ENCODE measurements at places on chromosomes 13 and 19. TPM values are rescaled to one million over a fixed set of nuclear protein-coding genes. Genes with fewer than 3 reads are reported as not detected.
A peak's percentile ranks its signal among the peaks of the same experiment; 100 is the strongest.

DNA sequence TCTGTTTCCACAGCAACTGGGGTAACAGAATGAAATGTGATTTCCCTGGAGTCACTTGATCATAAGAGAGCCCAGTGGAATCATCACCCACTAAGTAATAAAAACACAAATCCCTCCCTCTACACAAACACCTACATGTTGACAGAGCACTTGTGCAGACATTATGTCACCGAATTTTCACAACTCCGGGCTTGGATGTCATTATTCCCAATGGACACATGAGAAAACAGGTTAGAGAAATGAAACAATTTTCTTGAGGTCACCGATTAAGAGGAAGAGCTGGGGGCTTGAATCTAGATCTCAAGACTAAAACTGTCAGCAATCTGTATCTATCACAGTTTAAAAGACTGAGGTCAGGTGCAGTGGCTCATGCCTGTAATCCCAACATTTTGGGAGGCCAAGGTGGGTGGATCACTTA lies 3.1 kb downstream of the XRCC1 start:
- H3K36me3 ChIP-seq, result peaks cover 12% of the 10 kb centered on the region
- no peak for DNase-seq
- H3K27me3 ChIP-seq, result no peaks in the 10 kb centered on the region
- no peak overlapping the region for H3K27ac ChIP-seq

DNA sequence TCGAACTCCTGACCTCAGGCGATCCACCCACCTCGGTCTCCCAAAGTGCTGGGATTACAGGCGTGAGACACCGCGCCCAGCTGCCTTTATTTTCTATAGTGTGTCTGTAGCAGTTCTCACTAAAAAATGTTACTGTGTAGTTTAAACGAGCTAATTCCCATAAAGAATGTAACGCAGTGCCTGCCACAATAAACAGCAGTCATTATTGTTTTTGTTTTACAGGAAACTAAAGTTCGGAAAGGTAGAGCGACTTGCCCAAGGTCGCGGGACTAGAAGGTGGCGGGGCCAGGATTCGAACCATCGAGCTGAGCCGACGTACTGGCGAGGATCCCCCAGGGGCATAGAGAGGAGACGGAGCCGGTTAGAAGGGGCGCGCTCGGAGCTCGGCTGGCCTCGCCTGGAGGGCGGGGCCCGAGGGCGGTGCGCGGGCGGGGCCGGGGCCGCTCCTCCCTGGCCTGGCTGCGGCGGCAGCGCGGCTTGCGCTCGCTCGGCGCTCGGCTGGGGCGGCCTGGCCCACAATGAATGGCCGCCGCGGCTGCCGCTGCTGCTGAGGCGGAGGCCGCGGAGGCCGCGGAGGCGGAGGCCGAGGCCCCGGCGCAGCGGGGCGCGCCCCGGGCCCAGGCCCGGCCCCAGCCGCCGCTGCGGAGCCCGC lies at the start of gene NACC1:
TSS of gene NACC1 (plus strand) at position 493 of the 652 bp plus-strand sequence. CDS start 16,944 bp downstream, outside the sequence.
- peak within 1 kb of the TSS; percentile 97 for H3K4me3 ChIP-seq
- H3K27ac ChIP-seq, result peak within 1 kb of the TSS; percentile 97
- H3K4me1 ChIP-seq, result peaks cover 39% of the 10 kb centered on the region
- H3K27me3 ChIP-seq, result no peaks in the 10 kb centered on the region
- H3K36me3 ChIP-seq, result peaks cover 37% of the 10 kb centered on the region

- peak overlapping the region; percentile 62 for H3K27ac ChIP-seq
- H3K36me3 ChIP-seq, result peaks cover 49% of the 10 kb centered on the region
- H3K27me3 ChIP-seq, result no peaks in the 10 kb centered on the region
- peak overlapping the region; percentile 20 for H3K4me3 ChIP-seq
- H3K4me1 ChIP-seq, result peaks cover 20% of the 10 kb centered on the region
- peak; percentile 65 for DNase-seq
Measured at GRCh38 chr13:100658363-100658762, 16.2 kb downstream of the TMTC4 start.

DNA sequence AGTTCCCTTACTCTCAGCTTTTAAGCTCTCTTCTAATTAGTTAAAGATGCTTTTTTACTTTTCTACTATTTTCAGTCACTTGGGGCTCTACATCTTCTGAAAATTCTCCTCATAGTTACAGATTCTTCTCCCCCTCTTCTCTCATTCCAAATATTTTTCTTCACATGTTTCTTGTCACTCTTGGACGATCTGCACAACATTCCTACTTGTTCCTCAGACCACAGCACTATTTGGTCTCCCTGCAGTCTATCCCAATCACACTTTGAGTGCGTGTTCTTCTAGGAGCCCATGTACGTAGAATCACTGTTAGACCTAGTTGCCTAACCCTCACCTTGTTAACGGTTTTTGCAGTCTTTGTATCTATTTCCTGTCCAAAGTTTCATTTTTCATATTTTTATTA lies 222.5 kb upstream of the SPRY2 start:
- H3K4me3 ChIP-seq, result no peak overlapping the region
- no peaks in the 10 kb centered on the region for H3K4me1 ChIP-seq
- no peak overlapping the region for H3K27ac ChIP-seq

RASAL3 gene
- total RNA-seq, result 110 TPM

NRTN gene
- 0.61 TPM for total RNA-seq

- no peak for DNase-seq
- no peaks in the 10 kb centered on the region for H3K36me3 ChIP-seq
- H3K4me1 ChIP-seq, result no peaks in the 10 kb centered on the region
- peaks cover 38% of the 10 kb centered on the region for H3K27me3 ChIP-seq
- no peak overlapping the region for H3K27ac ChIP-seq
- no peak overlapping the region for H3K4me3 ChIP-seq
Measured at GRCh38 chr19:7734220-7735203, 2.6 kb upstream of the CLEC4G start.

RNF17 gene
- not detected for total RNA-seq

GARIN5A gene
- total RNA-seq, result 0.21 TPM

GRCh38 chr13:40072663-40073120 lies 417.2 kb downstream of the COG6 start:
- H3K27me3 ChIP-seq, result no peaks in the 10 kb centered on the region
- H3K36me3 ChIP-seq, result no peaks in the 10 kb centered on the region
- H3K4me3 ChIP-seq, result no peak overlapping the region
- H3K27ac ChIP-seq, result no peak overlapping the region
- no peak for DNase-seq
- H3K4me1 ChIP-seq, result peaks cover 18% of the 10 kb centered on the region

DNA sequence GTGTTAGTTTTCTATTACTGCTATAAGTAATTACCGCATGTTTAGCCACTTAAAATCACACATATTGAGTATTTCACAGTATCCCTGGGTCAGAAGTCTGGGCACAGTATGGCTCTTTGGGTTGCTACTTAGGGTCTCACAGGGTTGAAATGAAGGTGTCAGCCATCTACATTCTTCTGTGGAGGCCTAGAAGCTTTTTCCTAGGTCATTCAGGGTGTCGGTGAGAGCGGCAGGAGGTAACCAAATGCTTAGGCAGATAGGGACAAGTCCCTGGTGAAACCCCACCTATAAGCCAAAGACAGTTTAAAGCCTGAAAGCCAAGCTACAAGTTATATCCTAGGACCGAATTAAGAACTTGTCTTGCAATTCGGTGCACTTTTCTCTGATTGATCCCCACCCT lies 856.7 kb downstream of the PCDH17 start:
- no peak for DNase-seq
- no peaks in the 10 kb centered on the region for H3K27me3 ChIP-seq
- no peaks in the 10 kb centered on the region for H3K4me1 ChIP-seq

- peaks cover 52% of the 10 kb centered on the region for H3K36me3 ChIP-seq
- H3K27me3 ChIP-seq, result no peaks in the 10 kb centered on the region
- no peak overlapping the region for H3K4me3 ChIP-seq
- no peak for DNase-seq
Measured at GRCh38 chr19:34229721-34230120, 24.6 kb upstream of the GARRE1 start.

ZNF136 gene
- total RNA-seq, result 10.3 TPM

GRCh38 chr19:17245535-17245984 lies at the start of gene NR2F6:
TSS of gene NR2F6 (minus strand) at chr19:17245919. CDS start at chr19:17245220, 699 bp downstream.
- H3K27me3 ChIP-seq, result peaks cover 16% of the 10 kb centered on the region
- H3K4me1 ChIP-seq, result peaks cover 7% of the 10 kb centered on the region
- H3K27ac ChIP-seq, result peak within 1 kb of the TSS; percentile 89
- no peaks in the 10 kb centered on the region for H3K36me3 ChIP-seq
- peak within 1 kb of the TSS; percentile 90 for H3K4me3 ChIP-seq

DNA sequence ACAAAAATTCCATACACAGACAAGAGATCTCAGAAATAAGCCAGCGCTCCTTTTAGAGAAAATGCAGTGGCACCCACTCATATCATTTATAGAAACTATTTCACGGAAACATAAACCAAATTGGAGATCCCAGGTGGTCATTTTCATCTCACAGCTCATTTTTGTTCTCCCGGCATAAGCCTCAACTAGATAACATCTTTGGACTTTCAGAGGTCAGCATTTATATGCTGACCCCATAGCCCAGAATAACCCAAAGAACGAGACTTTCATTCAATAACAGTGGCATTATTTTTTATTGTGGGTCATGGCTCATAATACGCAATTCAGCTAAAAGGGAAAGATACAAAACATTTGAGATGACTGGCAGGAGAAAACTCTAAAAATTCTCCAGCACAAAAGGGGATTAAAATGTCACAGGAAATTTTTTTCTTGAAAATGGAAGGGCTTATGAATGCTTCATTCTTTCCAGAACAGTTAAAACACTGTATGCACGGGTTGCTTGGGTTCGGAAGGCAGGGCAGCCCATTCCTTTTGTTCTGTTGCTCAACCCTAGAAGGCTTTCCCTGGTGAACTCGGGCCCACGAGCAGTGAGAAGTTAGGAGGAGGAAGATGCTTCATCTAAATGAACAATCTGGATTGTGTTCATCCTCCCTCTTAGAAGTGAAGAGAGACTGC lies 24.0 kb downstream of the STARD13 start:
- H3K36me3 ChIP-seq, result no peaks in the 10 kb centered on the region
- peaks cover 7% of the 10 kb centered on the region for H3K27me3 ChIP-seq
- no peak overlapping the region for H3K27ac ChIP-seq
- no peaks in the 10 kb centered on the region for H3K4me1 ChIP-seq

C19orf18 gene
- not detected for total RNA-seq

TEKTIP1 gene
- total RNA-seq, result 1.4 TPM

GRCh38 chr13:65932587-65933239 lies 1297.4 kb downstream of the PCDH9 start:
- no peak overlapping the region for H3K4me3 ChIP-seq
- no peaks in the 10 kb centered on the region for H3K27me3 ChIP-seq
- H3K4me1 ChIP-seq, result no peaks in the 10 kb centered on the region
- H3K27ac ChIP-seq, result no peak overlapping the region

- no peak for DNase-seq
- no peak overlapping the region for H3K27ac ChIP-seq
- H3K4me1 ChIP-seq, result no peaks in the 10 kb centered on the region
- H3K4me3 ChIP-seq, result no peak overlapping the region
- no peaks in the 10 kb centered on the region for H3K27me3 ChIP-seq
Measured at GRCh38 chr13:113624235-113624587, 33.8 kb downstream of the ATP4B start.

MYPOP gene
- 5.5 TPM for total RNA-seq

DNA sequence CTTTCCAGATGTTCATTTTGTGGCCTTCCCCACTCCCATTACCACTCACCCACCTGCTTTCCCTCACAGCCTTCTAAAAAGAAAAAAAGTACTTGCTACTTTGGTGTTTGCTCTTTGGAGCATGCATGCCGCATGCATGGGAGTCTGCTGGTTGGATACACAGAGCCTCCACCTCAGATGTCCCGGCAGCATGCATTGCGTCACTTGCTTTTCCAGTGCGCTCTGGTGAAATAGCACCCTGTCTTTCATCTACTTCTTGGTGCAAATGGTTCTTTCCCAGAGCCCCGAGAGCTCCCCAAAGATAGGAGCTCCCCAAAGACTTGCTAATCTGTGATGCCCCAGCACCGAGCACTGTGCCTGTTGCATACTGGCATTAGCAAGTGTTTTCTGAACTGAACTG lies 333.2 kb upstream of the ZNF507 start:
- no peak overlapping the region for H3K4me3 ChIP-seq
- no peaks in the 10 kb centered on the region for H3K36me3 ChIP-seq
- no peaks in the 10 kb centered on the region for H3K27me3 ChIP-seq
- H3K27ac ChIP-seq, result no peak overlapping the region
- no peak for DNase-seq

GJB6 gene
- total RNA-seq, result 0.91 TPM

- H3K27me3 ChIP-seq, result peaks cover 38% of the 10 kb centered on the region
- peaks cover 1% of the 10 kb centered on the region for H3K4me1 ChIP-seq
- H3K36me3 ChIP-seq, result no peaks in the 10 kb centered on the region
- H3K27ac ChIP-seq, result peak overlapping the region; percentile 77
- H3K4me3 ChIP-seq, result peak overlapping the region; percentile 79
Measured at GRCh38 chr19:33795370-33796163, 1.1 kb upstream of the KCTD15 start.

- DNase-seq, result no peak
- no peaks in the 10 kb centered on the region for H3K4me1 ChIP-seq
- no peaks in the 10 kb centered on the region for H3K27me3 ChIP-seq
- H3K4me3 ChIP-seq, result no peak overlapping the region
- no peak overlapping the region for H3K27ac ChIP-seq
Measured at GRCh38 chr13:33057019-33057780, 41.0 kb downstream of the KL start.

GRCh38 chr13:87087741-87088140 lies 583.4 kb upstream of the SLITRK5 start:
- no peaks in the 10 kb centered on the region for H3K27me3 ChIP-seq
- H3K27ac ChIP-seq, result no peak overlapping the region
- H3K4me3 ChIP-seq, result no peak overlapping the region
- DNase-seq, result no peak

Data from activated CD4-positive, alpha-beta T cell treated with anti-CD3 and anti-CD28 coated beads, Interleukin-2, amount 10 ng/mL, durations not matched to agents 24 days and 14 days (primary cell).